ENCODE measurements at places on chromosomes 16 and 17.

DNA sequence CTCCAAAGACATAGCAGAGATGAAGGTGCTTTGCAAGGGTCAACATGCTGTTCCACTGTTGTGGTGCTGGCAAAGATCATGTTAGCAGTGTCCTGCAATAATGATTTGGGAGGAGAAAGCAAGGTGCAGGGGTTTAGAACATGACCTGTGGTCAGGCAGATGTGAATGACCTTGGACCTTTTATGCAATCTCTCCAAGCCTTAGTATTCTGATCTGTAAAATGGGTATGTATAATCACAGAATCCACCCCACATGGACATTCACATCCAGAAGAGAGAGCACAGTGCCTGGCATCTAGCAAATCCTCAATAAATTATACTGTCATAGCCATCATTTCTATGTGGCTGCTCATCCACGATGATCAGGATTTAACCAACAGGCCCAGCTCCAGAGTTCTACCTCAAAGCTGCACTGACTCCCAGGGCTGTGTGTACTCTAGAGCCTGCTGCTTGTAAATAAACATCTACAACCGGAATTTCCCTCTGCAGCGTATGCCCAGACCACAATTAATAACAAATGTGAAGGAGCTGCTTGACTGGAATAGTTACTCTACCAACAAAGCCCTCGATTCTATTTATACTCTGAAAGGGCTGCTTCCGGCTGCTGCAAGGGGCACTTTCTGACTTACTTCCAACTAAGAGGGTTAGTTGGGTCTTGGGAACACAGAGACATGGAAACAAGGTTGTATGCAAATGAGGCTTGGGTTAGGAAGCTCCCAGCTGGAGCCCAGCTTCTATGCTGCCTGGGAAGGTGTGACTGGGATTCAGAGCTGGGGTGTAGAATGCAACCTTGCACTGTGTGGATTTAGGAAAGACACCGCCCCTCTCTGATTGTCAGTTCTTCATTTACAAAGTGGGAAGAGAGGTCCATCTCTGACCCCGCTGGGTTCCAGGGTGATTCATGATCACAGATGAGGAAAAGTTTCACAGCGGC lies 265.2 kb downstream of the XYLT1 start:
- no peak overlapping the region for H3K27ac ChIP-seq
- no peak for DNase-seq
- H3K4me1 ChIP-seq, result no peaks in the 10 kb centered on the region

- DNase-seq, result no peak
- H3K36me3 ChIP-seq, result no peaks in the 10 kb centered on the region
Observed at GRCh38 chr16:70432723-70433457, 6.0 kb downstream of the ST3GAL2 start.

DNA sequence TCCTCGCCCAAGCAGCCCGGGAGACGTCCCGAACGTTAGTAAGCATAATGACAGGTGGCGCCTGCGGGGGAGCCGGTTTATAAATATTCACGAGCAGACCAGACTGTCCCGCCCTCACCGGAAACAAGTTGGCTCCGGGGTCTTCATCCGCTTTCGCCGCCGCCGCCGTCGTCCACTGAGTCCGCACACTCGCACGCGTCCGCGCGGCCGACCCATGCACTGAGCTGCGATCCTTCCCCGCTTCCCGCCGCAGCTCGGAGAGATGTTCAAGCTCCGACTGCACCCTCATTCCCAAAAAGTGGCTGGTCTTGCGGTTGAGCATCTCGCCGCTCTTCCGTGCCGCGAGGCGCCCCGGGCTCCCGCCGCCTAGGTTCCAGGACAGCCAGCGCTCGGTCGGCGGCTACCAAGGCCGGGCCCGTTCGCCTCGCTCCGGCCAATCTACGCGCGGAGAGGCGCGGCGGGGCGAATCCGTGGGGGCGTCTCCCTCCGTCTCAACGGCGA lies 385 bp downstream of the CFAP119 start:
- H3K36me3 ChIP-seq, result peaks cover 22% of the 10 kb centered on the region
- peaks cover 18% of the 10 kb centered on the region for H3K4me1 ChIP-seq
- peak overlapping the region; percentile 86 for H3K4me3 ChIP-seq
- H3K27me3 ChIP-seq, result no peaks in the 10 kb centered on the region
- DNase-seq, result peak; percentile 78

DNA sequence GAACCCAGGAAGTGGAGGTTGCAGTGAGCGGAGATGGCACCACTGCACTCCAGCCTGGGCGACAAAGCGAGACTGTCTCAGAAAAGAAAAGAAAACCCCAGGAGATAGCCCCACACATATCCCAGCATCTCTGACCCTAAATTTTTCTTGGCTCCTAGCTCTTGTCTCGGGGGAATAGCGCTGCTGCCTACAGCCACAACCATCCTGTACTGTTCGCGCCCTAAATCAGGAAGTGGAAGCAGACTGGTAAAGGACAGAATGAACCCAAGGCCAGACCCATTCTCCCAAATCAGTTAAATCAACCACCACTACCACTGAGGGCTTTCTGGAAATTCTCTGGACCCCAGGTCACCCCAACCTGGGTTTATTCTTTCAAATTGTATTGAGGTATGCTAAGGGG lies 1.7 kb downstream of the CTDNEP1 start:
- H3K4me1 ChIP-seq, result peaks cover 19% of the 10 kb centered on the region
- H3K27ac ChIP-seq, result no peak overlapping the region
- H3K4me3 ChIP-seq, result peak overlapping the region; percentile 62
- no peaks in the 10 kb centered on the region for H3K27me3 ChIP-seq
- no peak for DNase-seq

GRCh38 chr17:77677211-77677610 lies 281.3 kb upstream of the TNRC6C start:
- H3K27ac ChIP-seq, result no peak overlapping the region
- H3K4me3 ChIP-seq, result no peak overlapping the region
- H3K27me3 ChIP-seq, result no peaks in the 10 kb centered on the region
- no peaks in the 10 kb centered on the region for H3K4me1 ChIP-seq

GRCh38 chr17:59074494-59074893 lies 32.2 kb downstream of the TRIM37 start:
- H3K27ac ChIP-seq, result no peak overlapping the region
- peaks cover 4% of the 10 kb centered on the region for H3K36me3 ChIP-seq
- H3K4me1 ChIP-seq, result no peaks in the 10 kb centered on the region

DNA sequence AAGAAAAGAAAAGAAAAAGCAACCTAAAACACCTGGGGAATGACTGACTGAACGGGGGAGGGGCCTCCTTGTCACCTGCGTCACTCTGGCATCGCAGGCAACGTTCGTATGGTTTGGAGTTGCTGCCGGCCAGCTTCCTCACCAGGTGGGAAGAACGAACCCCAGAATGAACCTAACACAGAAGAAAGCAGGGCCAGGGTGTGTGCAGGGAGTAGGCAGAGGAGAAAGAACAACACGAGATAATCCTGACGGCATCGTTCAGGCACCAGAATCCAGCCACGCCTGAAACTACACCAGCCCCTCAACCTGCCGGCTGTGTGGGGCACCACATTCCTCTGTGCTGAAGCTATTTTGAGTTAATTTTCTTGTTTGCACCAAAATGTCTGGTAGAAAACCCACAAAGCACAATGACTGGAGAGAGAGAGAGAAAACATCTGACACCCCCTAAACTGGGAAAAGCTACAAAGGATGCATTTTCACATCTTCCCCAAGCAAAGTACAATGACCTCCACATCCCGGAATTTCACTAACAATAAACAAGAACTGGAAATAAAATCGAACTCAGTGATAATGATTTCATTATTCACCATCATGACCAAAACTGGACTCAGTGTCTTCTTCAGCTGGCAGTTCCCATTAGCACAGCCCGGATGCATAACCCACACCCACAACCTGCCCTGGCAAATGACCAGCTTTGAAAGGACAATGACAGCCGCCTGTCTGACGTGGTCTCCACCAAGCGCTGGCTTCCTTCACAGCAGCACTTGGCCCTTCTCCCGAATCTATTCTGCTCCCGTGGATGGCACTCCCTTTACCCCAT lies 23.6 kb downstream of the RAB40B start:
- no peaks in the 10 kb centered on the region for H3K4me1 ChIP-seq
- H3K27me3 ChIP-seq, result no peaks in the 10 kb centered on the region
- no peak overlapping the region for H3K4me3 ChIP-seq
- no peaks in the 10 kb centered on the region for H3K36me3 ChIP-seq

- DNase-seq, result no peak
- no peak overlapping the region for H3K27ac ChIP-seq
- peaks cover 29% of the 10 kb centered on the region for H3K36me3 ChIP-seq
- H3K4me3 ChIP-seq, result no peak overlapping the region
- H3K4me1 ChIP-seq, result peaks cover 10% of the 10 kb centered on the region
- H3K27me3 ChIP-seq, result no peaks in the 10 kb centered on the region
Observed at GRCh38 chr17:45273551-45273957, 11.7 kb upstream of the SPATA32 start.

DNA sequence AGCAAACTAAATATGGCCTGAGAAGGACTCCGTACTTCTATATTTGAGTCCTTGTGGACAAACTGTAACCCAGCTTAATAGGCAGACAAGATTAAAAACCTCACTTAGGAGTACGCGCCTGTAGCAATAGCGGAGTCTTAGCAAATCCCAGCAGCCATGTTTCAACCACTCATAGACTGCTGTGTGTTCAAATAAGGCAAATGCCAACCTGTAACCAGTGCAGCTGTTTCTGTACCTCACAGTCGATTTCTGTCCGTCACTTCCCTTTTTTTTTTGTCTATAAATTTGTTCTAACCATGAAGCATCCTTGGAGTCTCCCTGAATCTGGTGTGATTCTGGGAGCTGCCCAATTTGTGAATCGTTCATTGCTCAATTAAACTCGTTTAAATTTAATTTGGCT lies 30.2 kb downstream of the TANC2 start:
- H3K36me3 ChIP-seq, result no peaks in the 10 kb centered on the region
- no peak for DNase-seq
- H3K27ac ChIP-seq, result no peak overlapping the region
- no peak overlapping the region for H3K4me3 ChIP-seq

DNA sequence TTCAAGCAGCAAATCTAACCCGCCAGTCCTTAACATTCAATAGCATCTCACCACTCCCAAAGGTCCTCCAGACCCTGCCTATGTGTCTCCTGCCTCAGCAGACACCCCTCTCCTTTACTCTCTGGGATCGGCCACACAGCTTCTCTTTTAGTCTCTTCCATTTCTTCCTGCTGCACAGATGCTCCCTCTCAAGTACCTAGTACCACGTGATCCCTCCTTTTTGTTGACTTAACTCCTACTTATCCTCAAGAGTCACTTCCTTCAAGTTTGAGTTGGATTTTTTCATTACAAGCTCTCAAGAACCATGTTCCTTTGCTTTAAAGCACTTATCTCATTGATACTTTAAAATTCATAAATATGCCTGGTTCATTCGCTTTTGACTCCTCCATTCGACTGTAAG lies 24.9 kb downstream of the AMFR start:
- DNase-seq, result no peak
- H3K27ac ChIP-seq, result no peak overlapping the region
- no peak overlapping the region for H3K4me3 ChIP-seq
- no peaks in the 10 kb centered on the region for H3K4me1 ChIP-seq

DNA sequence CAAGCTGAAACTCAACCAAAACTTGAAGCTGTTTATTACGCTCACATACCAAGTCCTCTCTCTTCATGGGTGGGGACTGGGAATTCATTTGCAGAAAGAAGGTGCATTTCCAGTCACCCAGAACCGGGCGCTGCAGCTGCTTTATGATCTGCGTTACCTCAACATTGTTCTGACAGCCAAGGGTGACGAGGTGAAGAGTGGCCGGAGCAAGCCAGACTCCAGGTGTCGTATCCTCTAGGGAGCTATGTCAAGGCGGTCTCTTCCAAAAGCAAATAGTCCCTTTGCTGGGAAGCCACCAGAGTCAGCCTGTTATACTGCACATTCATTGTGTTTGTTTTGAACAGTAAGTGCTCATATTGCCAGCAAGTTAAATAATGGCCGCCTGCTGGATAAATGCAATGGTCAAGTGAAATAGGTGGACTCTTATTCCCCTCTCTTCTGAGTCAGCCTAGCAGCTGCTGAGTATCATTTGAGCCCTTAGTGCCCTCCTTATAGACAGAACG lies 12.7 kb downstream of the COG1 start:
- peaks cover 15% of the 10 kb centered on the region for H3K4me1 ChIP-seq
- H3K4me3 ChIP-seq, result no peak overlapping the region
- no peaks in the 10 kb centered on the region for H3K27me3 ChIP-seq
- no peak overlapping the region for H3K27ac ChIP-seq
- peak; percentile 21 for DNase-seq
- peaks cover 46% of the 10 kb centered on the region for H3K36me3 ChIP-seq

GRCh38 chr17:8253801-8254200 lies 4.7 kb downstream of the PFAS start:
- DNase-seq, result peak; percentile 14
- no peak overlapping the region for H3K4me3 ChIP-seq
- peaks cover 28% of the 10 kb centered on the region for H3K36me3 ChIP-seq
- H3K27me3 ChIP-seq, result no peaks in the 10 kb centered on the region

GRCh38 chr17:27481327-27481726 lies 25.1 kb downstream of the KSR1 start:
- H3K4me1 ChIP-seq, result peaks cover 13% of the 10 kb centered on the region
- no peak overlapping the region for H3K4me3 ChIP-seq
- H3K27me3 ChIP-seq, result no peaks in the 10 kb centered on the region
- H3K36me3 ChIP-seq, result no peaks in the 10 kb centered on the region
- no peak overlapping the region for H3K27ac ChIP-seq
- no peak for DNase-seq

GRCh38 chr16:83908798-83909197 lies 9.9 kb downstream of the MLYCD start:
- DNase-seq, result no peak
- H3K27ac ChIP-seq, result no peak overlapping the region
- H3K36me3 ChIP-seq, result peaks cover 20% of the 10 kb centered on the region
- no peaks in the 10 kb centered on the region for H3K4me1 ChIP-seq
- H3K27me3 ChIP-seq, result no peaks in the 10 kb centered on the region
- no peak overlapping the region for H3K4me3 ChIP-seq

DNA sequence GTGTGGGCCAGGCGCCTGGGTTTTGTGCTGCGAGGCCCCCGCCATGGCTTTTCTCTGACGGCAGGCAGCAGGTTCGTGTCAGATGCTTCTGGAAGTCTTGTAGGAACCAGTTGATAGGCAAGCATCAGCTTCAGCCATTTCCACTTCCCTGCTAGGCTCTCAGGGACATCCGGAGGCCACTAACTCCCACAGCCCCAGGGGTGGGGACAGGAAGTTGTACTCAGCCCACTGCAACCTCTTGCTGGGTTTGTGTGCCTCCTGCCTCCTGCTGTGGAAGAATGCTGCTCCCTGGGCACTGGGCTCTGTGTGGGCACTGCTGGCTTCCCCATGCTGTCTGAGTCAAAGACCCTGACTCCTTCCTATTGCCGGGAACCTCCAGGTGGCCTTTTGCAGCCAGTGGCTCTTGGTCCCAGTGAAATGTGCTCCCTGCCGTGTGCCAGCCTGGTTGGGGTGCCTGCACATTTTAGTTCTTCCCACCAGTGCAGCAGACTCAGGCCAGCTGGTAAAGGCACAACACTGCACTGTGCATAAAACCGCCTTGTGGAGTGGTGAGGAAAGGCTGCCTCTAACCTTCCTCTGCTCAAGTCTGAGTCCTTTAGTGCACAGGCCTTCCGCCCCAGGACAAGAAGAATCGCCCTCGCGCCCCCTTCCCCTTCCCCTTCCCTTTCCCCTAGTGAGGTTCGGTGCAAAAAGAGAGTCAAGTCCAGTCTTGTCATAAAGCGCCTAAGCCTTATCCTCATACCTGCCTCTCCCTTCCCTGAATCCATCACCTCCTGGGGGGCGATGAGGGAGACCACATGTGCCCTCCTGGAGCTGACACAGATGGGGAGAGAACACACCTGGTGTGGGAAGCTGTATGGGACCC lies 16.6 kb downstream of the LDHD start:
- H3K4me3 ChIP-seq, result no peak overlapping the region
- peaks cover 11% of the 10 kb centered on the region for H3K4me1 ChIP-seq
- H3K36me3 ChIP-seq, result no peaks in the 10 kb centered on the region
- H3K27me3 ChIP-seq, result no peaks in the 10 kb centered on the region

- H3K27me3 ChIP-seq, result no peaks in the 10 kb centered on the region
- no peaks in the 10 kb centered on the region for H3K36me3 ChIP-seq
- H3K4me1 ChIP-seq, result no peaks in the 10 kb centered on the region
- H3K4me3 ChIP-seq, result no peak overlapping the region
- DNase-seq, result no peak
Observed at GRCh38 chr16:72480911-72481310, 309.0 kb upstream of the PMFBP1 start.
